Dermis blood vessel endothelial cell (primary cell): ENCODE measurements at places on chromosomes 2 and 18.

GRCh38 chr2:75707901-75708300 lies 2.8 kb downstream of the GCFC2 start:
- no peak for DNase-seq

GRCh38 chr2:150983314-150983897 lies 278.3 kb downstream of the RBM43 start:
- no peak for DNase-seq

- no peak for DNase-seq
These were observed 22.9 kb downstream of the SLC66A2 start for GRCh38 chr18:79928563-79928960.

GRCh38 chr2:220930271-220931076 lies 641.6 kb downstream of the EPHA4 start:
- no peak for DNase-seq

GRCh38 chr18:31049189-31049588 lies 6.6 kb upstream of the DSC3 start:
- no peak for DNase-seq

- DNase-seq: peak; percentile 50
These were observed 1.1 kb upstream of the PGAP1 start for GRCh38 chr2:196927376-196928225.

DNA sequence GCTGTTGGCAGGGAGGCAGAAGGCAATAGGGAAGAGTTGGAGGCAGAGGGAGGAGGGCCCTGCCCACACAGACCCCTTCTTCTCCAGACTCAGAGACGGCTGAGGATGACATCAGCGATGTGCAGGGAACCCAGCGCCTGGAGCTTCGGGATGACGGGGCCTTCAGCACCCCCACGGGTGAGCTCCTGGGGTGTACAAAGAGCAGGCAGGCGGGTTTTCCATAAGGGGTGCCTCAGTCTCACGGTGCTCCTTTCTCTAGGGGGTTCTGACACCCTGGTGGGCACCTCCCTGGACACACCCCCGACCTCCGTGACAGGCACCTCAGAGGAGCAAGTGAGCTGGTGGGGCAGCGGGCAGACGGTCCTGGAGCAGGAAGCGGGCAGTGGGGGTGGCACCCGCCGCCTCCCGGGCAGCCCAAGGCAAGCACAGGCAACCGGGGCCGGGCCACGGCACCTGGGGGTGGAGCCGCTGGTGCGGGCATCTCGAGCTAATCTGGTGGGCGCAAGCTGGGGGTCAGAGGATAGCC lies 10.0 kb downstream of the SPEG start:
- no peak for DNase-seq

DNA sequence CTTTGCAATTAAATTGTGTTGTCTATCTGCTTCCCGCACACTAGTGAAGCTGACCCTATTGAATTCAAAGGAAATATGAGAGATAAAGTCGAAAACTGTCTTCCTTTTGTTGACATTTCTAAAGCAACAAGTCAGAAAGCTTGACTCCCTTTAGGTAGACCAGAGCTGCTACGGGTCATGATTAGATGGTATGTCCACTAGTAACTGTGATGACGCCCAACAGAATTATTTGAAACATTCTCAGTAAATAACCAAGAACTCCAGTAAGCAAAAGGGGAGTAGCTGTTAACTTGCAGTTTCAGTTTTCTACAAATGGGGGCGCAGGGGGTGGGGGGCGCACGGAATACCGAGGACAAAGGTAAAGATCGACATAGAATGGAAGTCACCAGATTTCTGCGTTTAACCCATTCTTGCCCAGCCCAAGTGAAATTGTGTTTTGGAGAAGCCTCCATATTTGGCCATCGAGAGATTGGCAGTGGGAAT lies 56.4 kb downstream of the CRIM1 start:
- DNase-seq: peak; percentile 63

DNA sequence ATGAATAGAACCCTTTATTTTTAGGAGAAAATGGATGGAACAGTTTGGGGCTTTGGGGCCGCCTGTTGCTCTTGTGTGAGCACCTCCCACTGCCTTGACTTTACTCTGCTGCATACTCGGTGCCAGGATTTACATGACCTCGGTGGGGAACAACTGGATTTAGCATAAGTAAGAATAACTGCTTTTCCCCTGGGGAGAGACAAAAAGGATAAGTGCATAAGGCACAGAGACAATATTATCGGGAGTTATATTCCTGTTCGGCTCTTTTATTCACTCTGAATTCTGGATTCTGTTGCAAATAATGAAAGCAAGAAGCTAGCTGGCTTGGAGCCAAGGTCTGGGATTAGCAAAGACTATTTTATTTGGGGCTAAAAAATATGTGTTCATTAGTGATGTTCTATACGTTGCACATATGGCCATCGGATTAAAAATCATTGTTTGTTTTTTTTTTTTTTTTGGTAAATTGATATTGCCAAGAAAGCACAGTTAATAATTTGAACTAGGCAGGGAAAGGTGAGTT lies 69.8 kb downstream of the CYBRD1 start:
- DNase-seq: no peak

- DNase-seq: no peak
These were observed 11.6 kb upstream of the ST3GAL5 start for GRCh38 chr2:85900366-85900765.

DNA sequence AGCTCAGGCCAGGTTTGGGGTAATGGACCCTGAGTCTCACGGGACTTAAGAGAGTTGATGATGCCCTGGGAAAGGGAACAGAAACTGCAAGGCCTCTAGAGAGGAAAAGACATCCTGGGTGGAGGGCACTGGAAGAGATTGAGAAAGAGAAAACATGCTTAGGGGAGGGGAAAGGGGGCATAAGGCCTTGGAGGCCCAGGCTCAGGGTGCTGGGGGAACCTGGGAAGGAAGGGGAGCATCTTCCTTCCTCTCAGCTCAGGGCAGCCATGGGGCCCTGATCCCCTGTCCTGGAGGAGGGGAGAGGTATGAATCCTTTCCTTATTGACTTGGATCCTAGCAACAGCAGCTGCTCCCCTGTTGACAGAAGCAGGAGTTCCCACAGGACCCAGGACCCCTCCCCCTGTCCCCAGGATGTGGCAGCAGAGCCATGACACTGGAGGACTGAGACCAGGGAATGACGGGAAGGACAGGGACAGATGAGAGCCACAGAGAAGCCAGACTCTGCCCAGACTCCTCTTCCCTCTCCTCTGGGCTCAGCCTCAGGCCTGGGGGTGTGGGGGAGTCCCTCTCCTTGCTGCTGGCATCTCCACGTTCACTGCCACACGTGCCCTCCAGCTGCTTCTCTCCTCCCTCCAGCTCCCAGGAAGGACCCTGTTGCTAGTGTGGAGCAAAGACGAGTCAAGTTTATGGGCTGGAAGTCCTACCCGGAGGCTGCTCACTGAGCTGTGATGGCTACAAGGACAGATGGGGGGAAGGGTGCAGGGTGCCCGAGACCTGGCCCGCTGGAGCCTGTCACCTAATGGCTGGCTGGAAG lies 815 bp downstream of the GPBAR1 start:
- no peak for DNase-seq

- peak; percentile 74 for DNase-seq
These were observed 22.8 kb downstream of the CCNYL1 start for GRCh38 chr2:207734264-207734635.

- no peak for DNase-seq
These were observed 157.1 kb downstream of the GALNT3 start for GRCh38 chr2:165636959-165637358.

GRCh38 chr2:85717308-85718008 lies 23.3 kb downstream of the GNLY start:
- no peak for DNase-seq

GRCh38 chr2:154587739-154588138 lies 110.8 kb upstream of the KCNJ3 start:
- no peak for DNase-seq

GRCh38 chr18:53551868-53552426 lies 672.5 kb downstream of the MBD2 start:
- DNase-seq: no peak

DNA sequence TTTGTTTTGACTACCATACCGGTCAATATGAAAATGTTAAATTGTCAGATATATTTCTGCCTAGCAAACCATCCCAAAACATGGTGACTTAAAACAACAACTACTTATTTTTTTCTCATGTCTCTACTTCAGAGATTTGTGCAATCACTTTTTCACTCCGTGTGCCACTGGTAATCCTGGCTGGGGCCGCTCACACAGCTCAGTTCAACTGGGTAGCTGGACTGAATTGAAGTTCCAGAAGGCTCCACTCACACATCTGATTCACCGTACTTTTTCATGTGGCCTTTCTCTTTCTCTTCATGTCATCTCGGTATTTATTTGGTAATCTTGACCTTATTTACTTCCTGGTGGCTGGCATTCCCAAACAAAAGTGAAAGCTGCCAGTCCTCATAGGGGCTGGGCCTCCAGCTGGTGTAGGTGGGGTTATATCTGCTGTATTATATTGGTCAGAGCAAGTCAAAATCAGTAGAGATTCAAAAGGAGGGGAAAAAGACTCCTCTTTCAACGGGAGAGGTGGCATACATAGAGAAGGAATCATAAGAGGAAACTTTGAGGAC lies 513.9 kb upstream of the NXPH2 start:
- no peak for DNase-seq

DNA sequence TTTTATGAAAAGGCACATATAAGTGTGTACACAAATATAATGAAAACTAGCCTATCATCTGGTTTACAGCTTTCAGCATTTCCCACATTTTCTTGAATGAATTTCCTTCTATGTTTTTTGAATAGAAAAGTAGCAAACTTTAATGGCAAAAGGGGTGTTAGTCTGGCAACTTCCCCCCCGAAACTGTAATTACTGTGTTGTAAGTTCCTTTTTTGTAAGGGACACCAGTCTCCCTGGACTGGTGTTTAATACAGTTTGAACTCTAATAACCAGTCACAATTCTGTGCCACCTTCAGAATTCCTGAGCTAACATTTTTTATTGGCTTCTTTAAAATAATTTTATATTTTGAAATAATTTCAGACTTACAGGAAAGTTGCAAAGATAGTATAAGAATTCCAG lies 94.2 kb downstream of the ACSL3 start:
- DNase-seq: no peak

DNA sequence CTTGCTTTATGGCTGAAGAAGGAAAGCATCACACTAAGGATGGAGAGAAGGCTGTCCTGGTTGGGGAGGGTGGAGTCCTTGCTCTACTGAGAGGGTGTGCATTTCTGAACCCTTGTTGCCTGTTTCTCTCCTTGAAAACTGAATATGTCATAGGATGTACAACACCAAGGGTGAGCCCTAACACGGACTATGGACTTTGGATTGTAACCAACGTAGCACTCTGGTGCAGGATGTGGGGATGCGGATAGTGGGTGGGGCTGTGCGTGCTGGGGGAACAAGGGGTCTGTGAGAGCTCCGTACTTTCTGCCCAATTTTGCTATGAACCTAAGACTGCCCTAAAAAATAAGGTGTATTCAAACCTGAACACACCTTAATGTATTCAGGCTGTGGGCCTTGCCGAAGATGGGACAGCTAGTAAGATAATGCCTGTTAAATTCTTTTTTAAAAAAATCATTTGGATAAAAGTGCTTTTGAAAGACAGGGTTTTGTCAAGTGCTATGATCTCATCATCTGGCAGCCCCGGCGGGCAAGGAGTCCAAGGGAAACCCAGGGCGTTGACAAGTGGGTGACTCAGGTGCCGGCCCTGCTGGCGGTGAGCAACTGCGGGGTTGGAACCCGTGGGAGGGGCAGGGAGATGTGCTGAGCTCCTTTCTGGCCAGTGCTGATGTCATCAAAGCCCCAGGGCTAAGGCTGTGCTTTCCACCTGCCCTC lies 54.0 kb downstream of the GATA6 start:
- peak; percentile 79 for DNase-seq

GRCh38 chr2:181440919-181441318 lies 16.3 kb upstream of the ITGA4 start:
- DNase-seq: no peak

DNA sequence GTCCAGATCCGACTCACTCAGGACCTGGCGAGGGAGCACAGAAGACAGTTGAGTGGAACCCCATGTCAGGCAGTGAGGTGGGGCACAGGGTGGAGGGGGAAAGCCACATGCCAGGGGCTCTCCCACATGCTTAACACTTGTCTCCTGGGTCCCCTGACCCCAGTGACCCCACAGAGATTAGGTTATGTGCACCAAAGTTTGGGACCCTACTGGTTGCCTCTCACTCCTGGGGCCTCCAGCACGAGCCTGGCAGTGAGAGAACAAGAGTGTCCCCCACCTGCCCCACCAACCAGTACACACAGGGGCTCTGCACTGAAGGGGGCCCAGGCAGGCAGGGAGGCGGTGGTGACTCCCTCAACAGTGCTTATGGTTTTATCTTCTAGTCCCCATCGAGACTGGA lies 58.3 kb downstream of the CIB4 start:
- no peak for DNase-seq

GRCh38 chr2:172938713-172939375 lies 136.8 kb upstream of the MAP3K20 start:
- no peak for DNase-seq

GRCh38 chr2:74690571-74690970 lies 36.5 kb downstream of the SEMA4F start:
- DNase-seq: peak; percentile 77

DNA sequence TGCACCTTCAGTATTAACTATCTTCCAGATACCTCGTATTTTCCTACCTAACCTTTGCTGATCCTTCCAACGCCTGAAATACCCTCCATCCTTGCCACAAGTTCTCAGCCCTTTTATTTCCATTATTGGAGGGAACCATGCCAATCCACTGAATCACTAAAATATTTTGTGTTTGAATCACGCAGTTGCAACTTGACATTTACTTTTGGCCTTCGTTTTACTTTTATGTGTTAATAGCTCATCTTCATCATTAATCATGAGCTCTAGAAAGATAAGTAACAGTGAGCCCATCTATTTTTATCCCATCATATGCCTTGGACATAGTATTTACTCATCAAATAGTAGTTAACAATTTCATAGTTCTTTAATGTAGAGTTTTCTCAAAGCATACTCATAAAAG lies 463.2 kb downstream of the THSD7B start:
- no peak for DNase-seq

DNA sequence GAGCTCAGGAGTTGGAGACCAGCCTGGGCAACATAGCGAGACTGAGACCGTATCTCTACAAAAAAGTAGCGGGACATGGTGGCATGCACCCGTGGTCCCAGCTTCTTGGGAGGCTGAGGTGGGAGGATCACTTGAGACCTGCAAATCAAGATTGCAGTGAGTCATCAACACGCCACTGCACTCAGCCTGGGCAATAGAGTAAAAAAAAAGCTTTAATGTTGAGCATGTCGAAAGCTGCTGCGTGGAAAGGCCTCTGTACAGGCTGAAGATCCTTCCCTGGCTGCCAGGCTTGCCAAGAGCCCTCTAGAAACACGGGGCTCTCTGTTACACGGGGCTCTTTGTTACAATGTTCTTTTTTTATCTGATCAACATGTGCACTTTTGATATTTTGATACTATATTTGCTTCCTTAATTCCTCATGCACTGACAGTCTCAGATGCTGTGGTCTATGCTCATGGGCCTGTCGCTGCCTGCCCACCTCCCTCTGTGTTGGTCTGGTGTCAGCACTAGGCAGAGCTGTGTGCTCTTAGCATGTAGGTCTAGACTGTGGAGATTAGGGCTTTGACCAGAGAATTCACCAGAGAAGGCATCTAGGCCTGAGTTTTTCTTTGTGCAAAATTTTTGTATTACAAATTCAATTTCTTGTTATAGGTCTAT lies 18.7 kb downstream of the CLK1 start:
- no peak for DNase-seq

GRCh38 chr2:129061069-129061768 lies 742.6 kb upstream of the HS6ST1 start:
- DNase-seq: no peak

- DNase-seq: no peak
These were observed 27.4 kb downstream of the SLC66A2 start for GRCh38 chr18:79923896-79924585.
